COLO829 (cell line): ENCODE measurements at places on chromosomes 2 and 18.

- no peak for DNase-seq
Observed at GRCh38 chr2:205869439-205869838, 187.1 kb downstream of the NRP2 start.

- DNase-seq, result peak; percentile 92
Observed at GRCh38 chr2:54903736-54904554, 146.3 kb downstream of the RTN4 start.

GRCh38 chr2:118177318-118177717, 89.0 kb downstream of the INSIG2 start:
- DNase-seq, result no peak

DNA sequence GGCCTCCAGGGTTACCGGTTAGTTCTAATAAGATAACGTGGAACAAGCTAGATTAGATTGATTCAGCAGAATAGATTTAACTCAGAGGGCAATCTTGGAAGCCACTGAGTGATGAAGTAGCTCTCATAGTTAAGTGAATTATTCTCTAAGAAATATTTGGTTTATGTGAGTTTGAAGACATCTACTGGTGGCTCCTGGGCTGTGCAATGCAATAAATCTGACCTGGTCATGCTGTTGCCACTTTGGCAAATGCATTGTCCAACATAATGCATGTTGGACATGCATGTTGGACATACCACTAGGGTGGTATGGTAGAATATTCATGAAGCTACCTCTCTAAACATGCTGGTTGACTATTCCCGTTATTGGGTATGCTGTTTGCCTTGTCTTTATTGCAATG, 493.7 kb upstream of the VRK2 start:
- DNase-seq, result no peak

DNA sequence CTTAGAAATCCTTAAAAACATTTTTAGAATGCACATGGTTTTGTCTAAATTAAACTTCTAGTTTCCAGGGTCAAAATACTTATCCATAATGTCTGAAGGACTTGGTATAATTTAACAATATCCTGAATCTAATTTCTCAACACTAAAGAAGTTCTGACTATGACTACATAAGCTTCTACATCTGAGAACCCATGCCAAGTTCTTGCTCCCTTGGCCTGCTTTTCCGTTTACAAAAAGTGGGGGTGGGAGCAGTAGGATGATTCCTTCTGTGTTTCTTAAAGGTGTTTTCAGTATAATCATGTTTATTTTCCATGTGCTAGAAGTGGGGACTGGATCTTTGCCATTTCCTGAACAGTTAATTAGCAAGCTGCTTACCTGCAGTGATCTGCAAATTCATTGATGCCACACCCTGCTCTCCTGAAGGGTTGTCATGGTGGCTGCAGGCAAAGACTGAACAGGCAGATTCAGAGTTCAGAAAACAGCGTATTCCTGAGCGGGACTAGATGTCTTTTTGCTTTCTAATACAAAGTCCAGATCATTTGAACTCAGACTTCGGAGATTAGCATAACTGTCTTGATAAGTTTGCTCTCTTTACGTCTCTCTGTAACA, 36.2 kb downstream of the ADNP2 start:
- no peak for DNase-seq

GRCh38 chr2:31221544-31221943, 4.2 kb upstream of the CAPN14 start:
- DNase-seq, result no peak

DNA sequence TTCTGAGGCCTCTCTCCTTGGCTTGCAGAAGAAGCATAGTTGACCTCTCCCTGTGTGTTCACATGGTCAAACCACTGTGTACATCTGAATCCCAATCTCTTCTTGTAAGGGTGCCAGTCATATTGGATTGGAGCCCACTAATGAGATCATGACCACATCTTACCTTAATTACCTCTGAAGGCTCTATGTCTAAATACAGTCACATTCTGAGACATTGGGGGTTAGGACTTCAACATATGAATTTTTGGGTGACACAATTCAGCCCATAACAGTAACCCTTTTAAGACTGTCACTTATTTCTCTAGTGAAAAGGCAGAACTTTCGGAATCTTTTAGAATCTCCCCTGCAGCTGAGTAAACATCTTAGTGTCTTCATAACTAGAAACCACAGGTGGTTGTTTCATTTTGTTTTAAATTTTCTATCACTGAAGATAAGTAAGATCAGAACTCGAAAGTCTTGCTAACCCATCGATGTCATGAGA, 33.3 kb downstream of the BMP10 start:
- no peak for DNase-seq

DNA sequence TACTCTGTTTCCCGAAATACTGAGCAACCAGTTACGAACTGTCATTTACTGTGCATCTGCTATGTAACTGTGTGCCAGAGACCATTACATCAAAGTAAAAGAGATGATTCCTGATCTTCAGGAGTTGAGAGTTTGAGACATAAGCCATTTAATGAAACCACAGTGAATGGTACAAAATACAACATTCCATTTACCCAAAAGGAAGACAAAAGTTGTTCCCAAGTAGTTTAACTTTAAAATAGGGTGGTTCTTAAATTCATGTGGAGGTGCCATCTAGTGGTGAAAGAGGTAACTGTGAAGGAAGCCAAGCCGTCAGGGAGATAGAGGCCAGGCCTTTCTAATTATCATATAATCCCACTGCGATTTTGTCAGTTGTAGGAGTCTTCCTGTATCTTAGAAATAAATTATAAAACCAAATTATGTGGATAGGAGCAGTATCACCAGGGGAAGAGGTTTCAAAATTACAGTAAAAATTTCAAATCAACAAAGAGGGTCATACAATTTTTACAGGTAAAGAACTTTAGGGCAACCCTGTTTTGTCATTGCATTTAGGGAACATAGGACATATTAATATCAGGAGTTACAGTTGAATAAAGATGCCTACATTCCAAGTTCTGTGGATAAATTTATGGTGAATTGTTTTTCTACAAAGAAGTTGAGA, 67.7 kb downstream of the EPAS1 start:
- DNase-seq, result peak; percentile 37

DNA sequence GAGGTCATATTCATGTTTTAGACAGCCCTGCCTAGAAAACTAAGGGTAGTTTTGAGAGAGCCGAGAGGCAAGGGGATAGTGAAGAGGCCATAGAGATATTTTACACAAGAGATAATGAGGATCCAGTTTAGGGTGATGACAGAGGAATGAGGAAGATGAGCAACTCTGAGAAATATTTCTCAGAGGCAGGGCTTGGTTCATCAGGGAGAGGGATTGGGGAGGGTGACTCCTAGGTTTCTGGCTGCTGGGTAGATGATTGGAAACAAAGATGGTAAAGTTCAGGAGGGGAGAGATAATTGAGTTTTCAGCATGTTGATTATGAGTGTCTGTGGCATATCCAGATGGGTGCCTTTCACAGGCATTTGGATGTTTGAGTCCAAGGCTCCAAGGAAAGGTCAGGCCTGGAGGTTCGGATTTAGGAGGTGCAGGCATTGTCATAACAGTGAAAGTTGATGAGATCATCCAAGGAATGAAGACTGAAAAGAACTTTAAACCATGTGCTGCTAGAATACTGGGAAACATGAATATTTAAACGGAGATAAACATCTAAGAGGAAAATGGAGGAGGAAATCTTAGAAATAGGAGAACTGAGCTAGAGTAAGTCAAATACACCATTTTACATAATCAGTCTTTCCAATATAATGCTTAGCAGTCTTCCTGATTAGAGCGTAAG, 7.4 kb downstream of the MYL12B start:
- DNase-seq, result no peak

DNA sequence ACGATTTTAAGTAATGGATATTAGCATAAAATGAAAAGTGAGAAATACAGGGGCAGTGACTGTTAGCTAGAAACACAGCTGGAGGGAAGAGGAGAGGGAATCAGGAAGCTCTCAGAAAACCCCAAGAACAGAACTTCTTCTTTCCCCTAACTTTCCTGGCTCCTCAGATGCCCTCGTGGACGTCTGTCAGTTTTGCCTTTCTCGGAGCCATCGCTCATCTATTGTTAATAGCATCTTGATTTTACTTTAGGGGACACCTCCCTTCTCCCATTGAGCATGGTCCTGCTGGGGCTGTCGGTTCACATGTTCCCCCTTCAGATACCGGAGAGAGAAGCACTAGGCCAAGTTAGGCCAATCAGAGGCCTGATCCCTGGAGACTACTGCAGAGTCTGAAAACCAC, 2.3 kb upstream of the PLEK start:
- DNase-seq, result no peak

DNA sequence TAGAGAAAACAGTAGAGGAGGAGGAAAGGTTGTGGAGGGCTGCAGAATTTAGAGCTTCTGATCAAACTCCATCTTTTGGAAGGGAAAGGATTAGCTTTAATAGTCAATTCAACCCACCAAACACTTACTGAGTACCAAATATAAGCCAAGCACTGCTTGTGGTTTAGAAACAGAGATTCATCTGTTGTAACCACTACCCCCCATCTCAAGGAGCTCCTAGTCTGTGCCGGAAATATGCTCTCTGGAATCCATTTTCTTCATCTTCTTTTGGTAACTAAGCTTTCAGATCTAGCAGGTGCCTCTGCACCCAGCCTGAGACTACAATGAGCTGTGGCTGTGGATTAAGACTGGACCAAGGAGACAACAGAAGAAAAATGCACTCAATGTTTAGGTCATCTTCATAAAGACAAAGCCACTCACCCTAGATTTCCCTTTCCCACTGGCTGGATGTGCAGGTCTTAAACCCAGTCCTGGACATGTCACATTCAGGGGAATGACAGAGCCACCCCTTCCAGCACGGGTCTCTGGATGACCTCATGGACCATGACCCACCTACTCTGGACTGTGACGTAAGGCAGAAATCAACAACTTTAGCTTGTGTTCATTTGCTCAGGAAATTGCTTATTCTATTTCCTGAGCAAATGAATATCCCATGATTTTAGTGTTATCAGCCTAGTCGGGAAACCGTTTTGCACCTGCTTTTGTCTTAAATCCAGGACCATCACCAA, 52.9 kb downstream of the EPB41L3 start:
- DNase-seq, result no peak

GRCh38 chr2:100799686-100800085, 20.3 kb upstream of the NPAS2 start:
- no peak for DNase-seq

DNA sequence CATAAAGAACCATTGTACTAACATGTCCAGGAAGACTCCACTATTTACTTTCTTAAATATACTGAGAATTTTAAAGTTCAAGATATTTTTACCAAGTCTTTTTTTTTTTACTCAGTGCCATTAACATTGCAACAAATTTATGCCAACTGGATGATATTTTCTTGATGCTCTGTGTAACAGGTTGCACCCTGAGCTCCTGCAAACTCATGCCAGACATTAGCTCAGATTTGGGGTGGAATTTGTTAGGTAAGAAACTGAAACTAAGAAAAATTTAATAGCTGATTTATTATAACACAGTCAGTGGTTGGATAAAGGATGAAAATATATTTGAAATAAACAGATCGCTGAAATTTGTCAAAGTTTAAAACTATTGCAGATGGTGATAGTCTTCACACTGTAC, 228.6 kb upstream of the SPHKAP start:
- DNase-seq, result no peak

DNA sequence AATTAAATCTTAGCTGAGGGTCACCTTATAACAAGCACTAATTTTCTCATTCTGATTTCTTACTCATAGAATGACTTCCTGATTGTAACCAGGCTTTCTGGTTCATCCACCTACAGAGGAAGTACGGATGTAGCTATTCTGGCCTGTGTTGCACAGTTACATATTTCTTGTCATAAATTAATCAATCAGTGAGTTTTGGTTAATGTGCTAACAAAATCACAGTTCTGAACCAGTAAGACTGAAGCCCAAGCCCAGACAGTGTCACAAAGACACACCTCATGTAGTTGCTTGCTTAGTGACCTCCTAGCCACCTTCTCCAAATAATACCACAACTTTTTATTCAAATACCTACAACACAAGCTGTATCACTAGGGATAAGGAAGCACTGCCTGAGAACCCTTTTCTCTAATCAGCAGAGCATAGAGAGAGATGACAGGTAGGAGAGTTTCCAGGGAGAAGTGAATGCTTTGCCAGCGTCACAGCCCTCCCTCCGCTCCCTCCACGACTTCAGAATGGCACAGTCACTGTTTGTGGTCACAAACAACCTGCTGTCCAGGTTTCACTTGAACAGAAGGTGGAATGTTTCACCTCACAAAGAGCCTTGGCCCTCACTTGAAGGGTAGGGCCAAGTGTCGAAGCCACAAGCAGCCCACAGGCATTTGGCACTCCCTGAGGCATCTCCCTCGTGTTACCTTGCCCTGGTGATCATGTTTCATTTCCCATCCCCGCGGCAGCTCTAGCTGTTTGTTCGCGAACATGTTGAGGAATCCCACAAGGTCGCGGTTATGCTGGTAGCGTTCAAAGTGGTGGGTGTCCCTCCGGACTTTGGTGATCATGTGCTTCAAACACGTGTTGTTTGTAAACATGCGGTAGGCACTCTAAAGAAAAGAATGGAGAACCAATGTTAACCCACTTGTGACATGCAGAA, 120.8 kb upstream of the STK17B start:
- no peak for DNase-seq

DNA sequence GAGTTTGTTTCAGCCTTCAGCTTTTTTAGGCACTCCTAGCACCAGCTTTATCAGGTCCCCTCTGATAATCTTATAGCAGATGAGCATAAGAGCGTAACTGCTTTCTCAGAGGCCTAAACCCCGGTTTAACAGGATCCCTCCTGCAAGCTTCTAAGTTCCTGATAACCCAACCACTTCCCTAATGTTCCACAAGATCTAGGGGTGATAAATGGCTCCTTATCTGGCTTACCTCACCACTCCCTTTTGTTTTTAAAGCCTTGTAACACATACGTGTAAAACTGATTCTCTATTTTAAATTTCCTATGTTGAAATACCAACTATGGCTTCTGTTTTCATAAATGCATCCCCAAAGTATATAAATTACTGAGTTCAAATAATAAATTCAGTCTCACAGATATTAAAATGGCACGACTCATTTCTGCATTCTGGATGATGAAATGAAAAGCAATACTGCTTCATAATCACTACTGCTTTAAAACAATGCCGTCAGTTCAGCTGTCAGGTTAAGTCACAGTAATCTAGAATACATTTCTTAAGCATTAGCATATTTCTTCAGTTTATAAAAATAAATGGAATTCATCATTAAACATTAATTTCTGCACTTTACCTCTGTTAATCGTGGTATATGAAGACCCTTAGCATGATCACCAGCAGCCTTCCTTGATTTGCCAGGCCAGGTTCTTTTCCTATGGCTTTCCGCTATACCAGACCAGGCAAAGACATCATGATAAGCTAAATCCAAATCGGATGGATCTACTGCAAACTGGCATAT, 126.3 kb downstream of the C2orf74 start:
- no peak for DNase-seq

- DNase-seq, result no peak
Observed at GRCh38 chr2:197348721-197349360, 38.3 kb upstream of the ANKRD44 start.

GRCh38 chr2:236964291-236964690, 121.4 kb upstream of the COPS8 start:
- DNase-seq, result no peak

- no peak for DNase-seq
Observed at GRCh38 chr2:172311921-172312345, 115.5 kb upstream of the ITGA6 start.

GRCh38 chr2:70300771-70301343, 1.0 kb downstream of the FAM136A start:
- no peak for DNase-seq
